ENCODE measurements at places on chromosomes 1 and 21. TPM values are rescaled to one million over a fixed set of nuclear protein-coding genes. Genes with fewer than 3 reads are reported as not detected.

Gene TBX19
- 0.99 TPM for total RNA-seq

Gene LCE2A
- not detected for total RNA-seq

- peaks cover 3% of the 10 kb centered on the region for H3K4me1 ChIP-seq
- H3K4me3 ChIP-seq = no peak overlapping the region
- no peaks in the 10 kb centered on the region for H3K27me3 ChIP-seq
- no peak overlapping the region for H3K27ac ChIP-seq
Measured at GRCh38 chr21:27681841-27682240, 715.0 kb upstream of the ADAMTS5 start.

DNA sequence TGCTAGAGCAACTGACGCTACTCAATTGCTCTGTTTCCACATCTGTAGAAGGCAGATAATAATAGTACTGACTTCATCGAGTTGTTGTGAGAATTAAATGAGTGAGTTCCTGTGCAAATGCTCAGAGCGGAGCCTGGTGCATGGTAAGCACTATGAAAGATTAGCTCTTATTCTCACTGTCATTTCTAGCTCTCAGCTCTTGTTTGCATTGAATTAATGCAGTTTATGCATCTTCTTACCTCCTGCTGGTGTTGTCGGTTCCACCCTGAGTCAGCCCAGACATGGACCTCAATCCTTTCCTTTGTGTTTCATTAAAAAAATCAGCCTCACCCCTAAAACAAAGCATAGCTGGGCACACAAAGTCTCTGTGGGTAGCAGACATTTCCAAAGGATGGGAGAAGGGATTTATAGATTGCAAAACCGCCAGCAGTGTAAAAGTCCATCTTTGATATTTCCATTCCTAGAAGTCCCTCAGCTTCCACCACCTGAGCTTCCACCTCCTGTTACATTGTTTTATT lies 254.4 kb upstream of the CSF3R start:
- no peak for DNase-seq
- no peaks in the 10 kb centered on the region for H3K27me3 ChIP-seq
- no peak overlapping the region for H3K27ac ChIP-seq
- no peaks in the 10 kb centered on the region for H3K36me3 ChIP-seq

DNA sequence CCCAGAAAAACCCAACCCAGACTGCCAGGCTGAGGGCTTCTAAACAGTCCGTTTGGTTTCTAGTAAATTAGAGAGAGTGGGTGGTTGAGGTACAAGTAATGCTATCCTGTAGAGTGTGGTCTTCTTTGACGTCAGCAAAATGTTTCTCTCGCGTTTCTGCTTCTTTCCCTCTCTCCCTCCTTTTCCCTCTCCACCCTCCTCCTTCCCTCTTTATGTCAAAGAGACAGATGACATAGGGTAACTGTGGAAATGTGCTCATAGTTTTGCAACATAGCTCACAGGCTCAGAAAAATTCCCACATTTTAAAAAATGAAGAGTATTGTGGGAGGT lies 158.3 kb downstream of the TOMM20 start:
- no peak for DNase-seq
- H3K36me3 ChIP-seq = no peaks in the 10 kb centered on the region
- peak overlapping the region; percentile 95 for H3K27ac ChIP-seq

DNA sequence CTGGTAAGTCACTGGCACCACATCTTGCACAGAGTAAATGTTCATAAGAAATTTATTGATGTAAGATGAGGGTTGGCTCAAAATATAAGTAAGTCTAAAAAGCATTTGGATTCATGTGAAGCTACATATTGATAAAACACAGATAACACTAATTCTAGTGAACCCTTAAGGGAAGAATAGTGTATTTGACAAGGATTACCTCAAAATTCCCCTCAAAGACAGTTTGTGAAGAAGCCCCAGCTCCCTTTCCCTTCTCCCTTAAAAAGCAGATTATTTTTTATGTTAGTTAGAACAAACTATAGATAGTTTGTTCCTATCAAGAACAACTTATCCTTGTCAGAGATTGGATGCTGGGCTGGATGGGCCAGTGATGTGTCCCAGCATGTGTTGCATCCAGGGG lies 10.7 kb downstream of the FGGY start:
- no peak overlapping the region for H3K4me3 ChIP-seq
- no peak overlapping the region for H3K27ac ChIP-seq
- DNase-seq = no peak
- H3K36me3 ChIP-seq = no peaks in the 10 kb centered on the region

DNA sequence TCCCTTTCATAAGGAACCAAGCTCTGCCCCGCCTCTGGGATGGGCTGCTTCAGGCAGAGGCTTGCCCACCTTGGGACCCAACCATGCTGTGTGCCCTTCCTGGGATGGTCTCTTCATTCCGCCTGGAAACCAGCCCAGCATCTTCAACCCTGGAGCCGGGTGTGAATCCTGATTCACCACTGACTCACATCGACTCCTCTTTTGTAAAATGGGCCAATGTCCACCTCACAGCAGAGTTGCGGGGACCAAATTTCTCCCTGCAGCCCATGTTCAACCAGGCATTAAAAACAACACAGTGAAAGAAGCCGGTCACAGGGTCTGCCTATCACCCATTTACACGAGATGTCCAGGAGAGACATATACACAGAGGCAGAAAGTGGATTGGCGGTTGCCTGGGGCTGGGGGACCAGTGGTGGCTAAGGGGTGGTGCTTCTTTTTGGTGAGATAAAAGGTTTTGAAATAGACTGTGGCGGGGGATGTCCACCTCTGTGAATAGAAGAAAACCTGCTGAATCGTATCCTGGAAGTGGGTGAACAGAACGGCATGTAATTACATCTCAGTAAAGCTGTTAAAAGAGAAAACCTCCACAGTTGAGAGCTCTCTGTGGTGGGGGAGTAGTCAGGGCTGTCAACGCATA lies 6.9 kb upstream of the GPR153 start:
- H3K27me3 ChIP-seq = no peaks in the 10 kb centered on the region
- H3K27ac ChIP-seq = no peak overlapping the region
- H3K36me3 ChIP-seq = no peaks in the 10 kb centered on the region
- no peak for DNase-seq
- H3K4me3 ChIP-seq = no peak overlapping the region

GRCh38 chr1:51341876-51342496 lies 11.6 kb upstream of the TTC39A start:
- peaks cover 17% of the 10 kb centered on the region for H3K27me3 ChIP-seq
- H3K4me1 ChIP-seq = peaks cover 11% of the 10 kb centered on the region
- H3K36me3 ChIP-seq = no peaks in the 10 kb centered on the region
- DNase-seq = no peak
- H3K27ac ChIP-seq = no peak overlapping the region

DNA sequence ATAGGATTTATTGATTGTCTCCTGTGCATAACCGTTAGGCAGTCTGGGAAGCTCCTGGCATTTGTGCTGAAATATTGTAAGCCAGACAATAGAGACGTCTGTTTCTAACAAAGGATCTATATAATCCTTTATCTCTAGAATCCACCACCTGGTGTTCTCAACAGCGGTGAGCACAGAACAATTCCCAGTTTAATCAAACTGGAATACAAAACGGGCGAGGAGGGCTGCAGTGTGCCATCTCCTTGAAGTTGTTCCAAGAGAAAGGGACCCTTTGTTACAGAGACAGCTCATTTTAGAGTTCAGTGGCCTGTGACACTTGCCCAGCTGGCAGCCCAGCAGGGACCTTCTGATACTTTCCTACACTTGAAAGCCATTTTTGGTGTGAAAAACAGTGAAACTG lies 162.8 kb upstream of the IVNS1ABP start:
- H3K36me3 ChIP-seq = no peaks in the 10 kb centered on the region
- H3K27ac ChIP-seq = no peak overlapping the region
- H3K4me3 ChIP-seq = no peak overlapping the region
- no peak for DNase-seq
- no peaks in the 10 kb centered on the region for H3K27me3 ChIP-seq
- H3K4me1 ChIP-seq = peaks cover 10% of the 10 kb centered on the region

- H3K27ac ChIP-seq = no peak overlapping the region
- H3K4me1 ChIP-seq = peaks cover 12% of the 10 kb centered on the region
- no peak overlapping the region for H3K4me3 ChIP-seq
- H3K27me3 ChIP-seq = no peaks in the 10 kb centered on the region
- no peak for DNase-seq
Measured at GRCh38 chr1:87905651-87906050, 577.0 kb downstream of the LMO4 start.

DNA sequence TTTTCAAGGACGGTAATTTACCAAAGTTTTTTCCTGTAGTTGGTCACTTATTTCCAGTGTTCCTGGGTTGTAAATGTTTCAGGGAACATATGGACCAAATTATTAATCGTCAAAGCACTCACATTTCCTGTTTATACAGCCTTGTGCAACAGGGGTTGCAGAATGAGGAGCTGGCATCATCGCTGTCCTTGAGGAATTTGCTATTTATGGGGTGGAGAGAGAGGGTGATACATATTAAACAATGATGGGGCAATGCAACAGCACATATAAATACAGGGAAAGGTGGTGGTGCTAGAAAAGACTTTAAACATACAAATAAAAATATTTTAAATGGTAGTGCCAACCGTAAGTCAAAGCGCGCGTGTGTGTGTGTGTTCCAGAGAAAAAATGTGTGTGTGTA lies 369.8 kb downstream of the NPHP4 start:
- no peak overlapping the region for H3K27ac ChIP-seq
- H3K4me1 ChIP-seq = no peaks in the 10 kb centered on the region
- DNase-seq = no peak
- H3K36me3 ChIP-seq = no peaks in the 10 kb centered on the region
- no peak overlapping the region for H3K4me3 ChIP-seq

GRCh38 chr1:214977110-214977509 lies 105.4 kb upstream of the KCNK2 start:
- no peaks in the 10 kb centered on the region for H3K4me1 ChIP-seq
- H3K27me3 ChIP-seq = no peaks in the 10 kb centered on the region
- H3K4me3 ChIP-seq = no peak overlapping the region
- no peak for DNase-seq

GRCh38 chr1:231019711-231020110 lies 20.3 kb downstream of the FAM89A start:
- peak; percentile 72 for DNase-seq
- no peak overlapping the region for H3K27ac ChIP-seq
- H3K4me3 ChIP-seq = no peak overlapping the region
- H3K27me3 ChIP-seq = no peaks in the 10 kb centered on the region
- H3K4me1 ChIP-seq = peaks cover 3% of the 10 kb centered on the region

Measured in esophagus muscularis mucosa (tissue), 4 donors.